ENCODE measurements at places on chromosomes 12 and 14.

DNA sequence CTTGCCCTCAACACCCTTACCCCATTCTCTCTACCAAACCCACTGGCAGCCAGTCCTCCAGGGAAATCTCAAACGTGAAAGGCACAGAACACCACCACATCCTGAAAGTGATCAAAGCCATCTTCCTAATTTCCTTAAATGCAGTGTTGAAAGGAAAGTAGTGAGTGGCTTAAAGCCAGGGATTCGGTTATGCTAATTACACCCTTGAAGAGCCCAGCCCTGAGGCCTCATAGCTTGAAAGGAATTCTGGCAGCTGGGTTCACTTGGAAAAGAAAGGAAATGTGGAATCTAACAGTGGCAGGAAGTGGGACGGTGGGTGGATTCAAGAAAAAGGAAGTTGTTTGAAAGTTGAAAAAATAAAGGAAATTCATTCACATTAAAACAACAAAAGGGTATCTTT lies 73.0 kb upstream of the FICD start:
- no peak for DNase-seq

GRCh38 chr12:59874781-59875180 lies 279.0 kb downstream of the SLC16A7 start:
- DNase-seq = no peak

GRCh38 chr14:63881926-63882325 lies 29.1 kb downstream of the SYNE2 start:
- no peak for DNase-seq

GRCh38 chr12:119868992-119869391 lies 8.1 kb downstream of the CIT start:
- no peak for DNase-seq

- DNase-seq = no peak
Observed at GRCh38 chr12:116820064-116820656, 61.1 kb downstream of the HRK start.
